ENCODE measurements at places on chromosomes 2 and 18. TPM values are rescaled to one million over a fixed set of nuclear protein-coding genes. Genes with fewer than 3 reads are reported as not detected.

GPC1 gene
- total RNA-seq: 214 TPM

TXNDC2 gene
- total RNA-seq: 0.16 TPM

DHRS9 gene
- 3.5 TPM for total RNA-seq

ST8SIA5 gene
- total RNA-seq: not detected

TCF7L1 gene
- total RNA-seq: 10.5 TPM

FOXI3 gene
- not detected for total RNA-seq

NDUFS1 gene
- total RNA-seq: 59.8 TPM

RGPD4 gene
- total RNA-seq: 0.11 TPM

SETBP1 gene
- 0.41 TPM for total RNA-seq

IL18R1 gene
- 0.72 TPM for total RNA-seq

APOB gene
- total RNA-seq: not detected

PDE11A gene
- total RNA-seq: 0.44 TPM

GKN2 gene
- 4.3 TPM for total RNA-seq

VAMP5 gene
- total RNA-seq: 0.31 TPM
